Activated CD4-positive, CD25-positive, alpha-beta regulatory T cell treated with anti-CD3 and anti-CD28 coated beads, Interleukin-2, amount 50 U/mL, for 72 hours (primary cell): ENCODE measurements at places on chromosomes 3 and 15.

GRCh38 chr3:23685541-23686258 lies 120.1 kb upstream of the UBE2E1 start:
- DNase-seq = no peak

DNA sequence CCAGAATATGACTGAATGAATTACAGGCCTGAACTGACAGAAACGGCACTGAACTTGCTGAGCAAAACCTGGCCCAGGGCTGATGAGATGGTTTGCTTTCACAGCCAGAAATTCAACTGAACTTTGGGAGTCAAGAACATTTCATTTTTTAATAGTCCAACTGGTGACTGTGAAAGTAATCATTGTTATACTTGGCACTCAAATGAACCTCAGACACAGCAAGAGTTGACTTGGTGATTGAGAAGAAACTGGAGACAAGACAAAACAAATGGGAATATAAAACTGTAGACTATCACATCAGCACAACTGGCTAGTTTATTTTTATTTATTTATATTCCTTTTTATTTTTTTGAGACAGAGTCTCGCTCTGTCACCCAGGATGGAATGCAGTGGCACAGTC lies 858.9 kb upstream of the CFAP20DC start:
- no peak for DNase-seq

DNA sequence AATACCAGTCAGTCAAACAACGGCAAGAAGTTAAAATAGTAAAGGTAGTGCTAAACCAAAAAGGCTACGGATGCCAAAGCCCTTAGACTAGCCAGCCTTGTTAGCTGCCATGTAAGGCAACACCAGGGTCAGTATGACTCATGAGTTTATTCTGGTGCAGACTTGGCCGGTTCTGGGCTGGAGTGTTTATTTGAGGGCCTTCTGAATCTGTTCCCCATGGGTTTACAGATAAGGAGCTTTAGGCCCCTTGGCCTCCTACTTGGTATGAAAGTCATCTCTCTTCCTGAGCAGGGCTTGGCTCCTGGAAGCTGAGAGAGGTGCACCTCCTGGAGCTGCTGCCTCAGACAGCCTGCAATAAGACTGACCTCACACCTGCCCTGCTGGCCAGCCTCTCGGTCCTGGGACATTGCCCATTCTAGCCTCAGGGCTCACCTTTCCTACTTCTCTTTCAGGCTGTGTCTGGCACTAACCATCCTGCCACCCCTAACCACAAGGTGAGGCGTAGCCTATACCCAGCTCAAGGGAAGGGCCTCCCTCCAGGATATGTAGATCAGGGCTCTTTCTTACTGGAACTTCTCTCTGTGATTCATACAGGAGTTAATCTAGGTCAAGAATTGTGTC lies 10.4 kb upstream of the RTP1 start:
- DNase-seq = no peak

DNA sequence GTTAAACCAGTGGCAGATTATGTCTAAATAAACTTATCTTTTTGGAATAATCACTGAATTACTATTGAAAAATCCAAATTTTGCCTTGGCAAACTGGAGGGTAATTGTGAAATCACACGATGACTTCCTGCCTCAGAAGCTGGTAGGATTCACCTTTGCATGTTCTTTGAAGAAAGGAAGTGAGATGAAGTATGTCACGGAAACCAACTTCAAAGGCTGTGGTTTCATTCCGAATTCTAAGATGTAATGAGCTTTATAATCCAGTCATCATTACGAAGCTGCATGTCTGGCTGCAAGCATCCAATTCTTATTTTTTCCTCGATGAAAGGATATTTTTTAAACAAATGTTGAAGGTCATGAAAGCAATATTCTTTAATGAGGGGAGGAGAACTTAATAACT lies 15.0 kb upstream of the ZBED2 start:
- DNase-seq = no peak

DNA sequence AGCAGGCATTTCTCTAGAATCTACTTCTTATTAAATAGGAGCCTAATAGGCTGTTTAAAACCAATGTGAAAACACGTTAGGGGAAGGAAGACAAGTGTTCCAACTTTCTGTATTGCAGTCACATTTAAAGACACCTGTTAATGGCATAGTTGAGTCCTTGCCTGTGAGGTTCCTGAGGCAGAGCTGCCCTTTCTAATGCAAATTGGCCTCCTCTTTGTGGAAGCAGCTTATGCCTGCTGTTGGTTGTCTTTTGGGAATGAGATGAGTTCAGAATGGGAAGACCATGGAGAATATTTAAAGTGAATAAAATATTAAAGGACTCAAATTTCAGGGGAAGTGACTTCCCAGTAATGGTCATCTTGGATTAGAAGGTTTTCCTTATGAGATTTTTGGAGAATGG lies 51.2 kb downstream of the NEK11 start:
- DNase-seq = no peak

GRCh38 chr3:104536715-104537114 lies 830.0 kb upstream of the ALCAM start:
- no peak for DNase-seq

DNA sequence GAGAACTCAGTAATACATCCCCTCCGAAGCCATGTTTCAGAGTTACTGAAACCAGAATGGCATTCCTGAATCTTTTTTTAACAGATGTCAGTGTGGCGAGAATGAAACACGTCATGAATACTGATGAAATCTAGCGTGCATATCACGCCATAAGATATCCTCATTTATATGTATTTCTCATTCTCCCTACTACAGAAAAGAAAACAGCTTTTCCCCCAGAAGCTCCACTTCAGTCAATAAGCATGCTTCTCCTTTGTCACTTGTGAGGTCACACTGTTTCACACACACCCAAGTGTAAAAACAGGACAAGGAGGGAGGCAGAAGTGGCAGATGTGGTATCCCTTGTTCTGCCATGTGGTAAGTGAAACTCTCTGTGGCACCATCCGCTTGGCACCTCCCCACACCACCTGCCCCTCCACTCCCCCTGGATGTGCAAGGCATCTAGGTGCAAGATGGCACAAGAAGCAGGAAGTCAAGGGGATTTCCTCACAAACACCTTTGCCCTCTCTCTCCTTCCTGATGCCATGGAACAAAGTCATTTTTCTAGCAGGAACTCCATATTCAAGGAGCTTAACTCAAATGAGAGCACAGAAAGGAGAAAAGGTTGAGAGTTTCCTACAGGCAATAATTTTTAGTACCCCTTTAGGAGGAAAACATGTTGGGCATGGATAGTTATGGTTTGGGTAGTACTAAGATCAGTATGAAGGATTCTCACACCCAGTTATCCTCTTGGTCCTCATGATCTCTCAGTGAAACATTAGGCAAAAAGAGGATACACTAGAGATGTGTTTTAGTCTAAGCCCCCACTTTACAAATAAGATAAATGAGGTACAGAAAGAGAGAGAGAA lies 47.5 kb upstream of the FRMD4B start:
- no peak for DNase-seq

DNA sequence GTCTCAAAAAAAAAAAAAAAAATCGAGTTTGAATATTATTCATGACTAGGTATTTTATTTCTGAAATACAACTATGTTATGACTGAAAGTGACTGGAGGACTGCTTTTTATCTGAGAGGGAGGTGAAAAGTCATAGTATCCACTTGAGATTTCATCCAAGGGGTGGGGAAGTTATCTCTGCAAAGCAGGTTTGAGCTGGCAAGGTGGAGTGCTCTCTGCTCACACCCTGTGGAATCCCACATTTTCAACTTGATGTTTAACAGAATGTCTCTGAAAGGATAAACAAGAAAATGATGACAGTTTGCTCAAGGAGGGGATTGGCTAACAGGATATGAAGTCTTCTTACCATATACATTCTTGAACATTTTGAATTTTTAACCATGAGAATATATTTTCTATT lies 27.3 kb upstream of the SEC62 start:
- no peak for DNase-seq

DNA sequence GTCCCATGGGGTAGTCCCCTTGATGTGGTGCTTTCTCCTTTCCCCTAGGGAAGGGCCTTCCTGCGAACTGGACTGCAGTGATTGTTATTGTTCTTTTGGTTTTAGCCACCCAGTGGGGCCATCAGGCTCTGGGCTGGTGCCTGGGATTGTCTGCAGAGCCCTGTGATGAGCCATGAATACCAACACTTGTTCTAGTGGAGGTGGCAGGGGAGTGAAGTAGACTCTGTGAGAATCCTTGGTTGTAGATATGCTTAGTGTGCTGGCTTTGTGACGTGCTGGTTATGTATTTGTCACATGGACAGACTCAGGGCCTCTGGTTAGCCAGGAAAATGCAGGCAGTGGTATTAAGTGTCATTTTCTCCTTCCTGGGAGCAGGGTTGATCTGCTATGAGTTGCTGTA lies 51.8 kb upstream of the NDUFB4 start:
- DNase-seq = no peak

DNA sequence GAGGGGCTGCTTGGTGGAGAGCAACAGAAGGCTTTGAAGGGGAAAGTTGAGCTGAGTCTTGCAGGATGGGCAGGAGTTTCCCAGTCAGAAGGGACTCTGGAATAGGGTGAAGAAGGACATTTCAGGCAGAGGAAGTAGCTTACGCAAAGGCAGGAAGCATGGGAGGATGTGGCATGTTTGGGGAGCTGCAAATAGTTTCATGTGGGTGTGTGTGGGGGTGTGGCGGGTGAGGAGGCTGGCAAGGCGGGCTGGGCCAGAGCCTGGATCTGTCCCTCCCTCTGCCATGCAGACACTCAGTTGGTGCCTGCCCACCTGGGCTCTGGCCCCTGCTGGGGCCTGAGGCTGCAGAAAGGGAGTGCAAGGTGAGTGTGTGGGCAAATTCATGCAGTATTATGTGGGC lies 10.4 kb downstream of the TEX264 start:
- no peak for DNase-seq

GRCh38 chr3:135503760-135504686 lies 461.5 kb upstream of the PPP2R3A start:
- DNase-seq = no peak

GRCh38 chr15:40037721-40038120 lies 1.3 kb downstream of the SRP14 start:
- no peak for DNase-seq

- DNase-seq = no peak
Measured at GRCh38 chr15:73385205-73385604, 16.4 kb upstream of the HCN4 start.

GRCh38 chr3:185024406-185024805 lies 128.5 kb downstream of the C3orf70 start:
- DNase-seq = no peak

- DNase-seq = no peak
Measured at GRCh38 chr3:37139567-37140052, 34.8 kb downstream of the LRRFIP2 start.

DNA sequence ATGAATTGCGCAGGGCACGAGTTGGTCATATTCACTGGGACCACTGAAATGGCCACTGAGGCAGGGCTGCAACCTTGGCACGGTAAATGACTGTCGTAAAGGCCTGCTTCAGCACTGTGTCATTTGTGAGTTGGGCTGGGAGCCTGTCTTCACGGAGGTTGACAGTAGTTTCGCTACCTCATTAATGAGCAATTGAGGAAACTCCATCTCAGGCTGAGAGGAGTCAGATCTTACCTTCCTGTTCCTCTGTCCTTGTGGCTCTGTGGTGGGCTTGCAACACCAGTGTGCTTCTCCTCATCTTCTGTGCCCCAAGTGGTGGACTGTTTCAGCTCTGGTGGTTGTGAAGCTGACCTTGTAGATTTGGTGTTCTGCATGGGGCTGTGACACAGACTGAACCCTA lies 80.1 kb upstream of the EIF1B start:
- DNase-seq = no peak

DNA sequence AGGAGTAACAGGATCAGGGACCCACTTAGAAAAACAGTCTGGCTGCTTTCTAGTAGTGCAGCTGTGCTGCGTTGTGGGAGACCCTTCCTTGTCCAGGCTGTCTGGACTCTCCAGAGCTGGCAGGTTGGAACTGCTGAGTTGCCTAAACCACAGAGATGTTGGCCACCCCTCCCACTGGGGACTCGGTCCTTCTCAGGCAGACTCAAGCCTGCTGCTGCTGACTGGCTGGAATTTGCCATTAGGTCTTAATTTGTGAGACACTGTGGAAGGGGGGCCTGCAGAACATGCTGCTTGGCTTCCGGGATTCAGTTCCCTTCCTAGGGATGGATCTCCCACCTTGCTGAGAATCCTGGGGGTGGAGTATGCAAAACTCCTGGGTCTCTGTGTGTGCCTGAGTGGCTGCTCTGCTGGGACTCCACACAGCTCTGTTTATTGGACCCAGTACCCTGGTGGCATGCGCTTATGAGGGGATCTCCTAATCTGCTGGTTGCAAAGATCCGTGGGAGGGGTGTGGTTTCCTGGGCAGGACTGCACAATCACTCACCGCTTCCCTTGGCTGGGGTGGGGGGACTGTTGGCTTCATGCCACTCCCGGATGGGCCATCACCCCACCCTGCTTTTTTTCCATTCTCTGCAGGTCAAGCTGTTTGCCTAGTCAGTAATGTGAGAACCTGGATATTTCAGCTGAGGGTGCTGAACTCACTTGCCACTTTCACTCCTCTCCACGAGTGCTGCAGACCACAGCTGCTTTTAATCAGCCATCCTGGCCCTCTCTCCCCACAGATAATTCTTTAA lies 150.5 kb downstream of the CFAP20DC start:
- no peak for DNase-seq
